ENCODE measurements at places on chromosomes 5 and 9.

- DNase-seq = no peak
These were observed 20.5 kb upstream of the CCL28 start for GRCh38 chr5:43432486-43433375.

DNA sequence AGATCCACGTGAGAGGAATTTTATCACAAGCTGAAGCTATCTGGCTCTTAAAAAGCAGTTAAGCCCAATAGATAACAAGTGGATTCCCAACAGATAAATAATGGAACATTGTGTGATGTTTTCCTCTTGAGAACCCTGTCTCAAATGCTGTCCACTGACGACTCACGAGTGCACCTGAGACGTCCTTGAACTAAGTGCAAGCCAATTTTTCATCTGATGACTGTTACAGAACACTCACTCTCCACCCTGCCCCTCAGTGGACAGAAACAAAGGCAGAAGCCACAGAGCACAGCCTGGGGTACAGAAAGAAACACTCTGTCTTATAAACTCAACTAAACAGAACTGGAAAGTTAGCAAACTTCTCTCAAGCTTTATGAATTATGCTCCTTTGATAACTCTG lies 199.5 kb downstream of the KCNN2 start:
- DNase-seq = no peak

DNA sequence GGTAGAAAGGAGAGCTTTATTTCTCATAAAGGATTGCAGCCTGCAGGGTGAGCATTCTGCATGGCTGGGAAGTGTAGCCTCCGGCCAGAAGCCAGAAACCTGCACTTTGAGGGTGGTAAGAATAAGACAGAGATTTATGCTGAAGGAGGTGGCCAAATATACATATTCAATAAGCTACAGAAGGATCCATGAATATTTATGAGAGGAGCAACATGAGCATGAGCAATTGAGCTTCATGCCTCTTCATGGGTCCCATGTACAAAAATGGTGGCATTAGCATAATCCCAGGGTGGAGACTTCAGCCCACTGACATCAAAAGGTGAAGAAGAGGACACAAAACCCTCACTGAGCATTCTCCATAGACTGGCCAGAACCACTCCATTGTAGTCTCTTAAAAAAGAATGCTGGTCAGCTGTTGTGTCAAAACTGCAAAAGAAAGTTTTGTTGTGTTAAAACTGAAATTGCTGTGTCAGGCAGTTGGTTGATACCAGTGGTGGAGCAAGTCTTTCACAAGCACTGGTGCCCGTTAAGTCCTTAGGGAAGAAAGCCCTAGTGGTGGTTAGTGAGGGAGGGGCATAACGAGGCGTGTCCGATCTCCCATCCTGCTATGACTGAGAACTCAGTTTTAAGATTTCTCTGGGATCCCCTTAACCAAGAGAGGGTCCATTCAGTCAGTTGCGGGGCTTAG lies 160.8 kb upstream of the MAP1B start:
- no peak for DNase-seq

- DNase-seq = peak; percentile 44
These were observed 162.7 kb downstream of the C9orf50 start for GRCh38 chr9:129458155-129458661.

DNA sequence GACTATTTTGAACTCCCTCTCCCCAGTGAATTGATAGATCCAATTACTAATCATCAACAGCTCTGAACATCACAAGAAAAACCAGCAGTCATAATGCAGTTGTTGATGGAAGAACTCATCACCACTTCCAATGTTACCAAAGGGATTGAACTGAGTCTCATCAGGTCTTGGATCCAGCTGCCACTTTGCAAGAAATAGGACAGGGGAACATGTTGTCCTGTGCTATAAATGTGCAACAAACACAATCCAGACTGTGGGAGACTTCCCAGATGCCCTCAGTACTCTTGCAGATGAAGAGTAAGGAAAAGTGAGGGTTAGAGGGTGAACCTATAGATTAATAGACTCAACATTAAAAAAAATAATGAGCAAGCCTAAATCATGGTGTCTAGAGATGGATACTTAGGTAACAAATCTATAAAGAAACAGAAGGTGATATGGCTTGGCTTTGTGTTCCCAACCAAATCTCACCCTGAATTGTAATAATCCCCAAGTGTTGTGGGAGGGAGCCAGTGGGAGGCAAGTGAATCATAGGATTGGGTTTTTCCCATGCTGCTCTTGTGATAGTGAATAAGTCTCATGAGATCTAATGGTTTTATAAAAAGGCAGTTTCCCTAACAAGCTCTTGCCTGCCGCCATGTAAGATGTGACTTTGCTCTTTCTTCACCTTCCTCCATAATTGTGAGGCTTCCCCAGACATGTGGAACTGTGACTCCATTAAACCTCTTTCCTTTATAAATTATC lies 63.4 kb upstream of the PAPPA start:
- DNase-seq = no peak

DNA sequence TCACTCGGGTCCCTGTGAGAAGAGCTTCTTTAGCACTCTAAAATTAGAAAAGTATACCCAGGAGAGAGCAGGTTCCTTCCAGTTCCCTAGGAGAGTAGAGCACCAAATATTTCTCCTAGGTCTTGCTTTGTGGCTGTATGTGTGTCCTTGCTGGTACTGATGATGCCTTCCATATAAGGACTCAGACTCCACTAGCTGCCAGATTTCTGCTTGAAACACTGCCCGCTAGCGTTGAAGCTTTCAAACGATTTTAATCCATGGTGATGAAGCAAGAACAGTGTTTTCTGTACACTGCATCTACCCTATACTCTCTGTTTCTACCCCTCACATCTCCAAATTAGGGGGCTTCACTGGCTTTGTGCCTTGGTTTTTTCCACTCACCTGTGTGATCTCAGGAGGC lies 2.4 kb upstream of the SMC2 start:
- no peak for DNase-seq

GRCh38 chr5:82364497-82364896 lies 86.3 kb upstream of the RPS23 start:
- no peak for DNase-seq

GRCh38 chr9:131310833-131311554 lies 21.5 kb downstream of the PLPP7 start:
- peak; percentile 53 for DNase-seq

DNA sequence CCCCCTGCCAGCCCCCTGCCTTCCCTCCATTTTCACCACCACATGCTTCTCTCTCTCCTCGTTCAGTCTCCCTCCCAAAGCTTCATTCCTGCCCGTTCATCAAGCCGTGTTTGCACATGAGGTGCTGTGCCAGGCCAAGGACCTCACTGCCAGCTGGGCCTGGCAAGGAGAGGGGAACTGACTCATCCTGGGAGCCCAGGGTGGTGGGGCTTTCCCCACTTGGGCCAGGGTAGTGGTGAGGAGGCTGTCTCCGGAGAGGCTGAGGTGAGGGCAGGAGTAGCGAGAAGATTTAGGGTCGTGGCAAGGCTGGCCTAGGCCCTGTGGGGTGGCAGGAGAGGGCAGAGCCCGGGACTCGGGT lies 30.4 kb upstream of the NOTCH1 start:
- DNase-seq = no peak

GRCh38 chr9:34510497-34511468 lies 12.0 kb downstream of the ENHO start:
- DNase-seq = no peak

GRCh38 chr5:150219142-150219541 lies 29.3 kb downstream of the SLC6A7 start:
- no peak for DNase-seq

GRCh38 chr5:115241881-115242642 lies 20.6 kb downstream of the PGGT1B start:
- no peak for DNase-seq

GRCh38 chr5:118551716-118552115 lies 436.6 kb downstream of the DTWD2 start:
- DNase-seq = no peak

GRCh38 chr5:63085561-63085960 lies 506.9 kb downstream of the LRRC70 start:
- DNase-seq = no peak

- DNase-seq = no peak
These were observed 20.6 kb downstream of the JMY start for GRCh38 chr5:79256563-79256962.

DNA sequence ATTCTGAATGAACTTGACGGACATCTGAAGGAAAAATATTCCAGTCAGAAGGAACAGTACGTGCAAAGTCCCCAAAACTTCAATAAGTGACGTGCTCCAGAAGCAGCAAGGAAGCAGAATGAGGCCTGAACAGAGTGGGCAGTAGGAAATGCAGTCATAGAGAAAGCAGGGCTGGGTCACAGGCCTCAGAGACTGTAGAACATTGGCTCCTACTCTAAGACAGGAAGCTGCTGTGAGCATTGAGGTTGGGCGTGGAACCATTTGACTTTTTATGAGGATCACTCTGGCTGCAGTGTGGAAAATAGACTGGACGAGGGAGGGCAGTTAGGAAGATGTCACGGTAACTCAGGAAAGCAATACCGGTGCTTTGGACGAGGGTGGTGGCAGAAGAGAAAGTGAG lies 64.0 kb downstream of the DOCK8 start:
- DNase-seq = peak; percentile 34

DNA sequence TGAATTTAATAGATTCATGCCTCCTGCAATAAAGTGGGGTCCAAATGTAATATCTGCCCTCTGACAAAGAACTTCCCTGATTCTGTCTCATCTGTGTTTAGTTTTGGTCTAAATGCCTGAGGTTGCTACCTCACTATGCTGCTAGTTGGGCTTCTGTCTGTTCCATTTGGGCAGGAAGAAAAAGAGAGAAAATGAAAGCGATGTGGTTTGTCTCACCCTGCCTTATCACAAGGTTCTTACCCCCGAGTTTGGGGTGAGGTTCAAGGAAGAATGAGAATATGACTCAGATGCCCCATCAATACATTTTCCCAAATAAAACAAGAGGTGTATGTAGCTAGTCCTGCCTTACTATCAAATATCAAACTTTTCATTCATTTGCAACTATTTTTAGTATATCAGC lies 132.1 kb upstream of the MTAP start:
- DNase-seq = no peak

- DNase-seq = no peak
These were observed 48.1 kb upstream of the PCA3 start for GRCh38 chr9:76716085-76716672.

DNA sequence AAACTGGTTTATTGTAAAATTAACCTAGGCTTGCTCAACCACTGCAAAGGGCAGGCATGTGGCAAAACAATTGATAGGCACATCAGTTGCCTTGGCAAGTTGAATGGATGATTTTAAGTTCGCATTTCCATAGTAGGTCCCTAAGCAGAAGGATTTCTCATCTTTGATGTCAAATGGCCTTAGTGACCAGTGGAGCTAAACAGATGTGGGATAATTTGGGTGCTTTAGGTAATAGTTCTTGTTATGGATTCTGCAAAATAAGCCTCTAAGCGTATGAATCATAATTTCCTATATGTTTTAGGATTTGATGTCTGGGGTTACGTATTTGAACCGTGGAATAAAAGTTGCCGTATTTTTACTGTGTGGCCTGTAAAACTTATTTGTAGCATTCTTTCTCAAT lies 182.4 kb downstream of the CD180 start:
- DNase-seq = no peak

DNA sequence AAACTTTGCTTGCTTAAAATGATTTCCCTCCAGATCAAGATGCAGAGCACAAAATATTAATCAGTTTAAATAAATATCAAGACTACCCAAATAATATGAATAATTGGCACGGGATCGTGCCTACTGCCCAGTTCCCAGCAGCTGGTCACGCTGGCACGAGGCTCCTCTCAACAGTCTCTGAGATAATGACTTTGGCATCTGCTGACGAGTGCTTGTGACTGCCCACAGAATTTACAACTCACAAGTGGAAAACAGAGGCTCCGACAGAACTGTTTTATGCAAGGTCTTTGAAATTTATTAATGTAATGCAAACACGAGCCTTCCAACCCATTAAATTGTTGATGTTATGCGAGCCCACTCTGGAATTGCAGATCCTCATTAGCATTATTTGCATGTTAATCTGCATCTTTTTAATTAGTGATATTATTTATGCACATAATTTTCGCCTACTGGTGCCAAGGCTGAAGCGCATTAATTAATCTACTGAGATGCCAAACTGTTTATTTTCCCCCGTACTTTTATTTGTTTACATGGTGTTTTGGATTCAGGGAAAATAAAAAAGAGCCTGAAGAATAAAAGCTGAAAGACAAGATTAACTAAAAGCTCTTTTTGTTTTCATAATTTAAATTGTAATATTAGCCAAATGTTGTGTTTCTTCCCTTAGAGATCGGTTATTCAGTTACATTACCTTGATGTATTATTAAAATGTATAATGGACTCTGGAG lies 369.3 kb upstream of the IRX1 start:
- no peak for DNase-seq

- no peak for DNase-seq
These were observed 36.2 kb upstream of the IL17B start for GRCh38 chr5:149415066-149415967.

DNA sequence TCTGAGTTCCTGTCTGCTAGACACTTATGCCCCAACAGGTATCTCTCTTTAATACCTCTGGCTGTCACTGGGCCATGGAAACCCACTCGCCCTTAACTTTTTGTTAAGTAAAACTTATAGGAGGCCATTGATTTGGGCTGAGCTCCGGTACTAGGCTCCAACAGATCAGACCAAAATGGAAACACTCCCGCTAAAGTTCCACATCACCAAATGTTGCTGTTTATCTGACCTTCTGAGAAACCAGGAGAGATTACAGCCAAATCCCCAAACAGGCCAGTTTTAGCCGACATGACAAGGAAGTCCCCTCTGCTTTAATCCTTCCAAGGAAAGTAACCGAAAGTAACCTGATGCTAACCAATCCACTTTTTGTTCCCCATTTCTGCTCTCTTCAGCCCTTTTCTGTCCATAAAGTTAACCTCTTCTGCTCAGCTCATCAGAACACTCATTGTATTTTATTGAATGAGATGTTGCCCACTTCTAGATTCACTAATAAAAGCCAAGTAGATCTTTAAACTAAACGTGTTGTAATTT lies 115.2 kb upstream of the LHFPL2 start:
- DNase-seq = no peak

DNA sequence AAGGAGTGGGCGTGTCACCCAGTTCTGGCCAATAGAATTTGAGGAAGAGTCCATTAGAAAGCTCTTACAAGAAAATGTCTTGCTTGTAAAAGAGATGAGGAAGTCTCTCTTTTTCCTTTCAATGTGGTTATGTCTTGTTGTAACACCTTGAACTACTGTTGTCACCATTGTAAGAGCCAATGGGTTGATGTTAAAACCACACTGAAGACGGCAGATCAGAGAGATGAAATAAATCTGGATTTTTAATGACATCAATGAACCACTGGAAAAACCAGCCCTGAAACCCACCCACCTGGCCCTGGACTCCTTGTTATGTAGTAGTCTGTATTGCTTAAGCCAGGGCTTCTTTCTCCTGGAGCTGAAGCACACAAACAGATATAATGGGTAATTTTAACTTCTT lies 83.8 kb upstream of the ERCC6L2 start:
- DNase-seq = no peak

DNA sequence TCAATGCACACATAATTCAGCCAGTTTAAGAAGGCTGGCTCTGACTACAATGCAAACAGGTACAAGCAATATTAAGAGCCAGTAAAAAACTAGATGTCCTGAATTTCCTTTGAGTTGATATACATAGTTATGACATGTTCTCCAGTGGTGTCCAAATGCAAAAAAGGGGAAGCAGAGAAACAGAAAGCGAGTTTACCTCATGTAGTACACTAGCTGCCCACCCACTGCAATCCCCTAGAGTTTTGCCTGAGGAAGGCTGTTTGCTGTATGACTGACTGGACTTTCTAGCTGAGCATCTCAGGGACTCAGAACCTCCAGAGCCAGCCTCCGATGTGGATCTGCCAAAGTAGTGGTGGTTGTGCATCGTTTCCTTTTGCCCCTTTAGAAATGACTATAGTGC lies 44.8 kb upstream of the SLC1A3 start:
- no peak for DNase-seq

- no peak for DNase-seq
These were observed 139.3 kb downstream of the LHFPL2 start for GRCh38 chr5:78509145-78509865.
